H54 (cell line): ENCODE measurements at places on chromosomes 3 and 15.
A peak's percentile ranks its signal among the peaks of the same experiment; 100 is the strongest.

- no peak for DNase-seq
Observed at GRCh38 chr3:125172346-125172745, 40.2 kb downstream of the SLC12A8 start.

DNA sequence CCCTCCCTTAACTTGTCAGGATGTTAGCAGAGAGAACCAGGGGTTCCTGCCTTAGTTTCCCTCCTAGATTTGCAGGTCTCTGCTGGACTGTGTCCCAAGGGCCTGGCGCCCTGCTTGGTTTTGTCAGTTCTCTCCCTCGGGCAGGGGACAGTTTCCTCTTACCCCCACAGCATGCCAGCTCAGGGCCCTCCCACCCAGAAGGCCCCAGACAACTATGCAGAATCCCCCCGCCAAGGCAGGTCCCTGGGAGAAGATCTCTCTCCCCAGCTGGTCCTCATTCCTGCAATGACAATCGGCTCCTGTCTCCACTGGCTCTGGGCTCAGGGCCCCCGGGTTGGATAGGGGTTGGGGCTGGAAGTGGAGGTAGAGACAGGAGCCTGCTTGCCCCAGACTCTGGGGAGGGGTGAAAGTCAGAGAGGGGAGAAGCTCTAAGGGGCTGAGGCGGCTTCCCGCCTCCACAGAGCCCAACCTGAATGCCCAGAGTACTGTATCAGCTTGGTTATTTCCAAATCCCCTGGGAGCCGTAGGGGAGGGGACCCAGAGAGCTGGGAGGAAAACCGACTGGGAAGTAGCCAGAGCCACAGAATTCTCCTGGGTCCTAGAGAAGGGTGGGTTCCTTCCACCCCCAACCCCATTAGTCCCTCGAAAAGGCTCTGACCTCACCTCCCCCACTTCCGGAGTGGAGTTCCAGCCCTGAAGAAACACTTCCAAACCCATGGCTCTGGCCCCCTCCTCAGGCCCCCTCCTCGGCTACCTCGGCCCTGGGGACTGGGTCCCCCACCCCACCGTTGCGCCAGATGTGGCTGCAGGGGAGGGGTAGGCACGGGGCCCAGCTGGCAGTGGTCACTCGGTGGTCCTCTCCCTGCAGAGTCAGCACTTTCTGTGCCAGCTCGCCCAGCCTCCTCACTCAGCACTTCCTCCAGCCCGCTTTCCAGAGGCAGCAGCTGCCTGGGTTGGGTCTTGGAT, 3.8 kb upstream of the LOXL1 start:
- DNase-seq = no peak

- DNase-seq = no peak
Observed at GRCh38 chr15:81196576-81197254, at the start of gene IL16. TSS of gene IL16 (plus strand) at chr15:81196879. CDS start at chr15:81225400, 28,521 bp downstream.

GRCh38 chr15:90956274-90957030, 1.8 kb downstream of the RCCD1 start:
- no peak for DNase-seq

GRCh38 chr3:6251612-6252400, 609.1 kb upstream of the GRM7 start:
- DNase-seq = no peak

DNA sequence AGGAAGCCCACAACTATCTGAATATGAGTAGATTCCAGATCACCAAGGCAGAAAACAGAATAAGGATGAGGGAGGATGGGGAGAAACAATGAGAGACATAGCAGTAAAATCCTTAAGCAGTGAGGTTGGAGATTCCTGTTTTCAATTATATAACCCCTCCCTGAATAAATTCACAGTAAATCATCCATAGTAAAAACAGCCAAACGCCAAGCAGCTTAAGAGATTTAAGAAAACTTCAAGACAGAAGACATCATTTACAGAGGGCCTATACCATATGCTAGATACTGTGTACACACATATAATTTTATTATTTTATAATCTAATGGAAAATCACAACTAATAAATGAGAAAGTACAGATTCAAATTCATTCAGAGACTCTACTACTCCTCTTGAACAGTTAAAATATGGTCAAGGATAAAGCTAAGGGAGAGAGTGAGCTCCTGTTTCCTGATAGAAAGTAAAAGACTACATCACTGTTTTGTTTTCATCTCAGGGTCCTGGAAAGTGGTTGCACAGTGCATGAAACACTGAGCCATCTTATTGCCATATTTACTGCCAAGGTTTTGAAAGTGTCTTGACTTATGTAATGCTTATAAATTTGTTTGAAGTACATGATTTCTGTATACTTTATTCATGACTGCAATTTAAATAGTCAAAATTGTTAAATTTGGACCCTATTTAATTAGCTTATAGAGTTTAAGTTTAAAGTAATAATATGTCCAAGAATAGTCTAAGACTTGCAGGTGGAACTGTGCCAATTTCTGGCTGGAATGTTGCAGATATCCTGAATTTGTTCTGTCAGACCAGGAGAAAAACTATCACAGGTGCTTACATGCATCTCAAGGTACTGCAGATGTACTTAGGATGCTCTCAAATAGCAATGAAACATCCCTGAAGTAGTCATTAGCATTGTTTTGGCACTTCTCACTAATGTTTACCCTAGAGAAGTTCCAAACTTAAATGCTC, 141.4 kb downstream of the TBL1XR1 start:
- no peak for DNase-seq

DNA sequence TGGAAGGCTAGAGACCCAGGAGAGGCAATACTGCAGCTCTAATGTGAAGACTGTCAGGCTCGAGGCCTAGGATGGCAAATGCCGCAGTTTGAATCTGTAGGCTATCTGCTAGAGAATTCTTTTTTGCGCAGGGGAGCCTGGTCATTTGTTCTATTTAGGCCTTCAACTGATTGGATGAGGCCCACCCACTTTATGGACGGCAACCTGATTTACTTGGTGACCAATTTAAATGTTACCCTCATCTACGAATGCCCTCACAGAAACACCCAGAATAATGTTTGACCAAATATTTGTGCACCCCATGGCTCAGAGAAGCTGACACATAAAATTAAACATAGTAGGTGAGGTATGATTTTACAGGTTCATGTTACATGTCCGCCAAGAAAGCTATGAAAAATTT, 300.7 kb upstream of the GRM7 start:
- DNase-seq = no peak

DNA sequence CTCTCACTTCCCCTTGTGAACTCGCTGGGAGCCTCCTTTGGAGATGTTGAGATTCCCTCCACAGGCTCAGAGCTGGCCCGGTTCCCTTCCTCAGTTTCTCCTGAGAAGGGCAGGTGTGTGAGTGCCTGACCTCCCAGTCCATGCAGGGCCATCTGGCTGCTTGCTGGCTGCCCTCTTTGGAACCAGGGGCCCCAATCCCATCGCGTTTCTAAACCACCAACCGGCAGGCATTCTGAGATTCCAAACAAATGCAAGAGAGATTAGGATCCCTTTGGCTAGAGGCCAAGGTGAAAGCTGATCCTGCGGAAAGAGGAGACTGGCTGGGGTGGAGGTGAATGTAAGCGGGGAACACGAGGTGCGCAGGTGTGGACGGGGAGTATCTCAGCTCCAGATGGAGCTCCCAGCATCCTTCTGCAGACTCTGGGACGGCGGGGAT, 2.9 kb upstream of the PRRT3 start:
- no peak for DNase-seq

DNA sequence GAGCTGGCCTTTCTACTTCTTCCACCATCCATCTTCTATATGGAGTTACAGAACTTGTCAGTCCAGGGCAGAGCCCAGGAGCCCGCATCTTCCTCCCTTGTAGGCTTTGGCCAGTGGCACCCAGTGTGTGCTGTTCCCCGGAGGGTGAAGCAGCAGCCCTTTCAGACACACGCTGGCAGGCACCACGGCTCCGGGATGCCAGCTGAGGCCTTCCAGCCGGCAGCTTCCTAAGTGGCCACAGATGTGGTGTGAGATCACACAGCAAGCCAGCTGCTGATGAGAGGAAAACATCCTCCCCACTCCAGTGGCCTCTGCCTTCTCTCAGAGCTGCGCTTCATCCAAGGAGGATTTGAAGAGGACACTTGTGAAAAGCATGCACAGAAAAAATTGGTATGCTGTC, 24.1 kb downstream of the CRABP1 start:
- DNase-seq = no peak

DNA sequence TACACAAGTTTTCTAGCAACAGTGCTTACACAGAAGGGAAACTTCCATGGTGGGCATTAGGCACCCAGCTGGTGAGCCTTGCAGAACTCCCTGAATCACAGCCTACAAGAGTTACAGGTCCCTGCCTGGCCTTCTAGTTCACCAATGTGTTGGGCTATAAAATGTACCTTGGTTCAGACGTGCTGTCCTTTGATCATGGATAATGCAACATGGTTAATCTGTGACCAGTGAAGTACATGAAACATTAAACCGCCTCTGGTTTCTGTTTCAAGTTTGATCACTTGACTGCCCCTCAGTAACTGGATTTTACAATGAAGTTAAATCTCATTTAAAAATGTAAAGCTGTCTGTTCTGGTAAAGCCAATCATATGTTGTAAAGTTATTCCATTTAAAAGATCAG, 51.8 kb downstream of the FMN1 start:
- no peak for DNase-seq

- DNase-seq = no peak
Observed at GRCh38 chr15:75695634-75696310, 16.9 kb downstream of the CSPG4 start.

DNA sequence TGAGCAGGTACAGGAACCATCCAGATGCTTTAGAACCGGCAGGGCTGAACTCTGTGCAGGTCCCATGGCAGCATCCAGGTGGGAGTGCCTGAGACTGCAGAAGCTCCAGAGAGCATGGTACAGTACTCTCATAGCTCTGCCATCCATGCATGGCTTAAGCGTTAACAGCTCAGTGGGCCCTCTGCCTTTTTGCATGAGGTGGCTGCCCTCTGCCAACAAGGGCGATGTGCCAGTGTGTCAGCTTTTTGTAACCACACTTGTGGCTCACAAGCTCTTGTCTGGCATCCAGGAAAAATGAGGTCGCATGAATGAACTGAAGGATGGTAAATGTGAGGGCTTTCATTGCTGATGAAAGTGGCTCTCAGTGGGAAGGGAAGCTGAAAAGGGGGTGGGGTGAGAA, 950.1 kb downstream of the DIPK2A start:
- DNase-seq = no peak

DNA sequence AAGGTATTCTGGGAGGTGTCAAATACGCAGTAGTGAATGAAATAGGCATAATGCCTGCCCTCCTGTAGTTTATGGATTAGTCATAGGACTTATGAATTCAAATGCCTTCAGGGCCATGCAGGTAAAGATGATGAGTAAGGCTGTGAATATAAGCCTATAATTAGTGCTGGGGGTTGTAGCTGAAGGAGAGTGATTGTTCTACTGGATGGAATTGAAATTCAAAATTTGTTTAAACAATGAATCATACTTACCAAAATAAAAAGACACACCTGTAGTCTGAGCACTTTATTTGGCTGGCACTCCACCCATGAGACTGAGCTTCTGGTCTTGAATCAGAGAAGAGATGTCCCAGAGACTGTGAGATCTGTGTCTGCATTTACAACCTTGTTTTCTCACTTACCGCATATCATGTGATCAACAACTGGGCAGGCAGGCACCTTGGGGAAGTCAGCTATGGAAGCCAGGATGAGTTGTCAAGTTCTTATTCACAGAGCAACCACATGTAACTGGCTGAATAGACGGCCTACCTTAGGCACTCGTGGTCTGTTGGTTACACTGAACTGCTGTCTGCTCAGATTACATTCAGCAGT, 291.8 kb downstream of the NAALADL2 start:
- DNase-seq = no peak

DNA sequence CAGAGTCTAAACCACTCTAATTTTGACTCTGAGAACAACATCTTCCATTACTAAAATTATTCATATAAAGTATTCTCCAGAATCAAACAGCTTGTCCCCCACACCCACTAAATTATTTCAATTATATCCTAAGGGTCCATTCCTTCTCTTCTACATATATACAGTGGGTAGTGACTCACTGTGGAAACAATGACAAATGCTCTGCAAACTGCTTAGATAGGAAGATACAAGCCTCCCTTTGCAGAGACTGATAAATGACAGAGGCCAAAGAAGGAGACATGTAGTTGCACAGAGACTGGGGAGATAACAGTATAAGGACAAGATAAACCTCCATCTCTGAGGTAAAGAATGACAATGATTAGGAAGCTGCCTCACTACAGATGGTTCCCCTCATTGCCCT, 1087.4 kb downstream of the AGBL1 start:
- DNase-seq = no peak

DNA sequence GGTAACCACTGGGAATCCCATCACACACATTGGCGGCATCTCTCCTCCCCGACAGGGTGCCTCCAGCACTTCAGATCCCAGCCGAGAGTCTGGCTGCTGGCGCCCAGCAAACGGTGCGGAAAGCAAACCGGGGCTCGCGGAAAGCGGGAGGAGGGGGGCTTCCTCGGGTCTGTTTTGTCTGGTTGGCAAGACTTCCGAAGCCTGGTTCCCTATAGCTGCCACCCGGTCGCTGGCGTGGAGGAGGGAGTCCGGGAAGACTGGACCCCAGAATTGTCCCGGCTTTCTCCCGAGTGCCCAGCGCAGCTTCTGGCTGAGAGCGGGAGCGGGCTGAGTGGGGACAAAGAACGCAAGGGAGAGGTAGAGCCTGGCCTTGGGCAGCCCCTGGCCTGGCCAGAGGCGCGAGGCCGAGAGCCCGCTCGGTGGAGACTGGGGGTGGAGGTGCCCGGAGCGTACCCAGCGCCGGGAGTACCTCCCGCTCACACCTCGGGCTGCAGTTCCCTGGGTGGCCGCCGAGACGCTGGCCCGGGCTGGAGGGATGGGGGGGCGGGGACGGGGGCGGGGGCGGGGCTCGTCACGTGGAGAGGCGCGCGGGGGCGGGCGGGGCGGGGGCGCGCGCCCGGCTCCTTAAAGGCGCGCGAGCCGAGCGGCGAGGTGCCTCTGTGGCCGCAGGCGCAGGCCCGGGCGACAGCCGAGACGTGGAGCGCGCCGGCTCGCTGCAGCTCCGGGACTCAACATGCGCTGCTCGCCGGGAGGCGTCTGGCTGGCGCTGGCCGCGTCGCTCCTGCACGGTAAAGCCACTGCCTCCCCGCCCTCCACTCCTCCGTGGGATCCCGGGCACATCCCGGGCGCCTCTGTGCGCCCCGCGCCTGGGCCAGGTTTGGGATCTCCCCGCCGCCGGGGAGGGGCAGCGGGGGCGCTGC, at the start of gene CHRNA7:
TSS of gene CHRNA7 (plus strand) at position 654 of the 920 bp plus-strand sequence. CDS start at position 734, 80 bp downstream.
- DNase-seq = peak; percentile 15

GRCh38 chr3:60013241-60013640, 963.4 kb upstream of the CFAP20DC start:
- DNase-seq = no peak

- DNase-seq = no peak
Observed at GRCh38 chr3:23325466-23326065, 122.4 kb downstream of the UBE2E2 start.

GRCh38 chr3:172279191-172279640, 169.0 kb downstream of the GHSR start:
- no peak for DNase-seq

DNA sequence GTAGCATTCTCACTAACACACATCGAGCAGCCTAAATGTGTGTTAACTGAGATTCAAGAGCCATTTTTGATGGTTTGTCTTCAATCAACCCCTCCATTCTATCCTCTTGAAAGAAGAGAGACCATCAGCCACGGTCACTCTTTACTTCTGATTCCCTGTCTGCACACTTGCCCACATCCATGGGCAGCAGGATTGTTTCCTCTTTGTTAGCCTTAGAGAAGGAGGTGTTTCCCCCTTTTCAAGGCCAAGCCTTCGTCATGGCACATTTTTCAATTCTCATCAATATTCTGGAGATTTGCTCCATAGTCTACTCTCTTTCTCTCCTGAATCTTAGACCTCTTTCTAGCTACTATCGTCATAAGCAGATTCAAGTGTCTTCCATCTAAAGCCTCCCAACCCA, 522.4 kb upstream of the NAALADL2 start:
- DNase-seq = no peak

- no peak for DNase-seq
Observed at GRCh38 chr3:108471426-108471825, 39.0 kb downstream of the MYH15 start.

GRCh38 chr15:77391372-77391951, 28.4 kb downstream of the PEAK1 start:
- DNase-seq = no peak
